ENCODE measurements at places on chromosomes 7 and 10.
A peak's percentile ranks its signal among the peaks of the same experiment; 100 is the strongest.

- DNase-seq = peak; percentile 46
Measured at GRCh38 chr10:75110006-75110632, 1.3 kb upstream of the SAMD8 start.

GRCh38 chr7:1282679-1283078 is 50.0 kb downstream of the UNCX start:
- DNase-seq = no peak

- no peak for DNase-seq
Measured at GRCh38 chr7:155733582-155734444, 78.5 kb downstream of the SHH start.

GRCh38 chr7:150728609-150729008 is 8.6 kb upstream of the GIMAP5 start:
- DNase-seq = no peak

DNA sequence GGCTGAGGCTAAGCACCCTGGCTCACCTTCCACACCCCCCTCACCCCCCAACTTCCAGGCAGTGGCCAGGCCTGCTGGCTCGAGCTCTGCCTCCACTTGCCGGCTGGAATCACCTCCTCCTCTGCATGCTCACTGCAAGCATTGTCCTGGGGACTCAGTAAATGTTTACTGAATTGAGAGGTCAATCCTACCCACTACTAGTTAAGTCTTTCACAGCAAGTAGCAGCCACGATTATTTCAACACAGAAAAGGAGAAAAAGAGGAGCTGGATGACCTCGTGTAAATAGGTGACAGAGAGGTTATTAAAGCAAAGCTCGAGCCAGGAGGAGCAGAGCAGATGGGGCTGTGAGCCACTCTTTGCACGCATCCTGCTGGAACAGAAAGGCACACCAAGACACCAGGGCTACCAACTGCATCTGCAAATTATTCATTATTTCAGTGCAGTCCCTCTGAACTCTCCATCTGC is 32.1 kb downstream of the HIPK2 start:
- no peak for DNase-seq

Data from CD8-positive, alpha-beta T cell (primary cell).